ENCODE measurements at places on chromosomes 5 and 9. TPM values are rescaled to one million over a fixed set of nuclear protein-coding genes. Genes with fewer than 3 reads are reported as not detected.

The PAX5 gene
- 0.94 TPM for total RNA-seq

The CCDC152 gene
- total RNA-seq: 1.3 TPM

The SNAPC4 gene
- total RNA-seq: 13.3 TPM

The PTPN3 gene
- total RNA-seq: 0.47 TPM

The FCN2 gene
- not detected for total RNA-seq

The ANKDD1B gene
- total RNA-seq: 0.69 TPM

The SVEP1 gene
- 0.12 TPM for total RNA-seq

- no peak for DNase-seq
- no peaks in the 10 kb centered on the region for H3K36me3 ChIP-seq
- H3K27me3 ChIP-seq: no peaks in the 10 kb centered on the region
- no peaks in the 10 kb centered on the region for H3K4me1 ChIP-seq
These were observed 298.9 kb downstream of the TRIM32 start for GRCh38 chr9:116986015-116986414.

GRCh38 chr5:141326088-141326854 is 4.0 kb upstream of the PCDHGA1 start:
- peak overlapping the region; percentile 45 for H3K27ac ChIP-seq
- peaks cover 9% of the 10 kb centered on the region for H3K27me3 ChIP-seq
- peaks cover under 1% of the 10 kb centered on the region for H3K4me1 ChIP-seq
- no peaks in the 10 kb centered on the region for H3K36me3 ChIP-seq
- H3K4me3 ChIP-seq: peak overlapping the region; percentile 82
- peak; percentile 67 for DNase-seq

DNA sequence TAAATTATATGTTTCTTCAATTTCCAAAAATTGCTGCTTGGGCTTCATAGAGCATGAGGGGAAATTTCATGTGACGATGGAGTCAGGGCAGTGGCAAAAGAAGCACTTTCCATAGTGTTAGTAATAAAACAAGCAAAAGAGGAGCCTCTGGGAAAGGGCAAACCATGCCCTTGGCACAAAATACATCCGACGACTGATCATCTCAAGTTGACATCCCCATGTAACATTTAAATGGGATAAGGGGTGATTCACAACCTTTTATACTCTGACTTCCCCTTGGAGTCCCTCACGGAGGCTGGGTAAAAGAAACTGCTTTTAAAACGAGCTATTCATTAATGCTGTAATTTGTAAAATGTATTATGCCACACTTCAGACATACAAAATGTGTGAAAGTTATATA is 161.4 kb upstream of the DMRT1 start:
- peaks cover 6% of the 10 kb centered on the region for H3K4me1 ChIP-seq
- no peak overlapping the region for H3K27ac ChIP-seq
- H3K27me3 ChIP-seq: no peaks in the 10 kb centered on the region
- DNase-seq: no peak
- H3K4me3 ChIP-seq: no peak overlapping the region
- no peaks in the 10 kb centered on the region for H3K36me3 ChIP-seq

DNA sequence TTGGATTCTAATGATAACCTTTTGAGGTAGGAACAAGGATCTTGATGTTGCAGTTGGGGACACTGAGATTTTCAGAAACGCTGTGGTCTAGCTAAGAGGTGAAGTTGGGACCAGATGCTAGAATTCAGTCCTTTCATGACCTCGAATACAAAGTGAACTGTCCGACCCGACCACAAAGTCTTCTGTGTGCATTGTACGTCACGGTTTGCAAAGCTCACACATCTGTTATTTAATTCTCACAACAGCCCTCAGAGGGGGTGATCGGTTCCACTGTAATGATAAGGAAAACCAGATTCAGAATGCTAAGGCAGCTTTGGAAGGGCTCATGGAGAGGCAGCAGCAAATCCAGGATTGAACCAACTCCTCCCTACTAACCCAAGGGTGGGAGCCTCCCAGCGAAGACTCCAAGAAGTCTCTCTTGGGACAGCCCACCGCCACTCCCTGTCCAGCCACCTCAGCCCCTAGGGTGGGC is 16.6 kb upstream of the KIF12 start:
- no peaks in the 10 kb centered on the region for H3K36me3 ChIP-seq
- no peak overlapping the region for H3K4me3 ChIP-seq
- H3K4me1 ChIP-seq: no peaks in the 10 kb centered on the region
- H3K27me3 ChIP-seq: no peaks in the 10 kb centered on the region
- DNase-seq: no peak

DNA sequence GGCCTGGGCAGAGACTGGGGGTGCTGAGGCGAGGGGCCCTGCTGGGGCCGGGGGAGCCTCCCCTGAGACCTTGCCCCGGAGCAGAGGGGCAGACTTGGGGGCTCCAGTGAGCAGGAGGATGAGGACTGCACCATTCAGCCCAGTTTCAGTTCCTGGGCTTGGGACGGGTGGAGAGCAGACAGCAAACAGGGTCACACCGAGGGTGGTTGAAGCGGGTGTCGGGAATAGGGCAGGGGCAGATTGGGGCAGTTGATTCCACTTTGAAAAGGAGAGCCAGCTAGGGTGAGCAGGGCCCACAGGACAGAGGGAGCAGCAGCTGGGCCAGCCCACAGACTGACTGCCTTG is 4.5 kb downstream of the GRK6 start:
- H3K4me3 ChIP-seq: no peak overlapping the region
- H3K36me3 ChIP-seq: peaks cover 47% of the 10 kb centered on the region

GRCh38 chr9:136492978-136493522 is 10.2 kb upstream of the SEC16A start:
- DNase-seq: no peak
- no peaks in the 10 kb centered on the region for H3K27me3 ChIP-seq
- peaks cover 19% of the 10 kb centered on the region for H3K36me3 ChIP-seq
- H3K4me1 ChIP-seq: peaks cover 5% of the 10 kb centered on the region

GRCh38 chr5:132787076-132787475 is 10.0 kb upstream of the SEPTIN8 start:
- H3K4me1 ChIP-seq: no peaks in the 10 kb centered on the region
- no peak overlapping the region for H3K4me3 ChIP-seq

DNA sequence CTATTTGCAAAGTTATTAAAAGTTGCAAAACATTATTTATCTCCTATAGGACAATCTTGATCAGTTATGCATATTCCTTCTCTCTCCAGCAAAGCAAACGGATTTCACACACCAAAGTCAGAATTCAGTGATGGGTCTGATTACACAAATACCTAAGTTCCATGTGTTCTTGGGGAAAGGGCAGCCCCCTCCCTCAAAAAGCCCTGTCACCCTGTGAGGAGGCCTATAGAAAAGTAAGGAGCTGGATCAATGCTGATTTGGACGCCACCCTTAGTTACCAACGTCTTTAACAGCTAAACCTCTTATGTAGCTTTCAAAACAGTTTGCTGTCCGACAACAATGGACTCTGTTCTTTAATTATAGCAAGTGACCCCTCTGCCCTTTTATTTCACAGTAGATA is 6.4 kb downstream of the ZNF608 start:
- H3K4me3 ChIP-seq: no peak overlapping the region
- no peaks in the 10 kb centered on the region for H3K36me3 ChIP-seq
- H3K4me1 ChIP-seq: no peaks in the 10 kb centered on the region
- no peak for DNase-seq

- no peaks in the 10 kb centered on the region for H3K4me1 ChIP-seq
- no peak for DNase-seq
- no peak overlapping the region for H3K27ac ChIP-seq
- no peaks in the 10 kb centered on the region for H3K36me3 ChIP-seq
These were observed 118.0 kb upstream of the PANK3 start for GRCh38 chr5:168697034-168697720.

GRCh38 chr9:115923410-115923809 is 230.2 kb upstream of the PAPPA start:
- no peak overlapping the region for H3K4me3 ChIP-seq
- no peaks in the 10 kb centered on the region for H3K27me3 ChIP-seq
- H3K36me3 ChIP-seq: no peaks in the 10 kb centered on the region
- no peaks in the 10 kb centered on the region for H3K4me1 ChIP-seq
- DNase-seq: no peak

DNA sequence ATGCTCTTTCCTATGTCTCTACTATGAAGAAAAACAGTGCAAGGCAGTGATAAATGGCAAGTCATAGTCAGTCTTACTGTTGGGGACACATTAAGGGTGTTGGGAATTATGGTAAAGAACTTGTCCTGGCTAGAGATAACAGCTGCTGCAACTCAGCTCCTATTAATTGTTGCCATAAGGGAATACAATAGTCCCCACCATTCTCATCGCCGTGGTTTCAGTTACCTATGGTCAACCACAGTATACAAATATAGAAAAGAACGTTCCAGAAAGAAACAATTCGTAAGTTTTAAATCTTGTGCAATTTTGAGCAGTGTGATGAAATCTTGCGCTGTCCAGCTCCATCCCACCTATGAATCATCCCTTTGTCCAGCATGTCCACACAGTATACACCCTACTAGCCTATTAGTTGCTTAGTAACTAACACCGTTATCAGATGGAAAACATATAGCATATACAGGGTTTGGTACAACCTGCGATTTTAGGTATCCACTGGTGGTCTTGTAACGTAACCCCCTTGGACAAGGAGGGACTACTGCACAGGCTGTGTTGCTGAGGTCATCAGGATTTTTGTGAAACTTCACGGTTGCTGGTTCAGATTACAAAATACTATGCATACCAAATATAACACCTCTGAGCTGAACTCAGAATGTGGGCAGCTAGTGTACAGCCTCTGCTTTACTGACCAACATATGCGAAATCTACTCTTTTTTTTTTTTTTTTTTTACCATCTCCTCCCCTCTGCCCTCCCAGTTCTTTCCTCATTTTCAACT is 53.5 kb downstream of the ZFR start:
- no peaks in the 10 kb centered on the region for H3K27me3 ChIP-seq
- peaks cover 4% of the 10 kb centered on the region for H3K4me1 ChIP-seq
- DNase-seq: no peak
- peaks cover 97% of the 10 kb centered on the region for H3K36me3 ChIP-seq

GRCh38 chr9:113526841-113527240 is 63.3 kb downstream of the RGS3 start:
- H3K27me3 ChIP-seq: no peaks in the 10 kb centered on the region
- peaks cover 37% of the 10 kb centered on the region for H3K4me1 ChIP-seq
- H3K4me3 ChIP-seq: no peak overlapping the region
- DNase-seq: no peak

DNA sequence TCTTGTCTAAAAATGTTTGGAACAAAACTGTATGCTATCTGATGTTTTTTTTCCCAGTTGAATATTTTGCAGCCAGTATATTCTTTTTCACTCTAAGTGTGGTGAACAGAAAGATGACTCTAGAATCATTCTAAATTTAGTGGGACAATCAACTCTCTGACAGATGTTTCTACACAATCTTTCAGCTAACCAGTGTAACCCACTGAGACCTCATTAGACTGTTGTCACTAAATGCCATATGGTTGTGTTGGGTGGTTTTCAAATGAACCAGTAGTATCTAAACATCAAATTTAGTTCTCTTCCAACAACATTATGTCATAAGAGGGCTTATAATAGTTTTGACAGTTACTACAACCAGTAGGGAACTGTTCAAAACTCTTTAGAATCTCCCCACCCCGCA is 129.6 kb upstream of the PRLR start:
- DNase-seq: no peak
- no peak overlapping the region for H3K27ac ChIP-seq
- no peaks in the 10 kb centered on the region for H3K4me1 ChIP-seq
- H3K27me3 ChIP-seq: no peaks in the 10 kb centered on the region

DNA sequence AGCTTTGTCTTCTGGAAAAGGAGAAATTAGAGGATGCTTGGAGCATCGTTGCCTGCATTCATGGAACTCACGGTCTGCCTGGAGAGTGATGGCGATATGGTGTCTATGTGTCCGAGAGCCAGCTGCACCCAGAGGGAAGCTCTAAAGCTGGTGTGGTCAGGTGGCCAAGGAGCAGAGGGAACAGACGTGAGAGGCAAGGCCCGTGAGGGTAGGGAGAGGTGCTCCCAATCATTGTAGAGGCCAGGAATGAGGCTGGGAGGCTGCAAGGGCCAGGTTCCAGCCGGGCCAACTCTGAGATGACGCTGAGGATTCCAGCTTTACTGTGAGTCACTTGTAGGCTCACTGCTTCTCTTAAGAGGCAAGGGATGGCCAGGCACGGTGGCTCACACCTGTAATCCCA is 7.6 kb downstream of the FGD3 start:
- H3K36me3 ChIP-seq: no peaks in the 10 kb centered on the region
- H3K4me1 ChIP-seq: peaks cover 81% of the 10 kb centered on the region
- H3K4me3 ChIP-seq: peak overlapping the region; percentile 90
- H3K27me3 ChIP-seq: no peaks in the 10 kb centered on the region

- H3K4me1 ChIP-seq: no peaks in the 10 kb centered on the region
- no peak overlapping the region for H3K27ac ChIP-seq
- DNase-seq: no peak
- H3K4me3 ChIP-seq: no peak overlapping the region
- no peaks in the 10 kb centered on the region for H3K36me3 ChIP-seq
These were observed 16.7 kb upstream of the MSX2 start for GRCh38 chr5:174707671-174708070.

GRCh38 chr9:101418518-101419430 is 16.8 kb downstream of the ALDOB start:
- DNase-seq: no peak
- no peak overlapping the region for H3K27ac ChIP-seq
- no peaks in the 10 kb centered on the region for H3K27me3 ChIP-seq
- H3K36me3 ChIP-seq: no peaks in the 10 kb centered on the region
- no peak overlapping the region for H3K4me3 ChIP-seq

- no peak overlapping the region for H3K27ac ChIP-seq
- H3K4me3 ChIP-seq: no peak overlapping the region
- no peaks in the 10 kb centered on the region for H3K4me1 ChIP-seq
- DNase-seq: no peak
- no peaks in the 10 kb centered on the region for H3K27me3 ChIP-seq
These were observed 451.4 kb upstream of the DAB2 start for GRCh38 chr5:39876146-39876545.

DNA sequence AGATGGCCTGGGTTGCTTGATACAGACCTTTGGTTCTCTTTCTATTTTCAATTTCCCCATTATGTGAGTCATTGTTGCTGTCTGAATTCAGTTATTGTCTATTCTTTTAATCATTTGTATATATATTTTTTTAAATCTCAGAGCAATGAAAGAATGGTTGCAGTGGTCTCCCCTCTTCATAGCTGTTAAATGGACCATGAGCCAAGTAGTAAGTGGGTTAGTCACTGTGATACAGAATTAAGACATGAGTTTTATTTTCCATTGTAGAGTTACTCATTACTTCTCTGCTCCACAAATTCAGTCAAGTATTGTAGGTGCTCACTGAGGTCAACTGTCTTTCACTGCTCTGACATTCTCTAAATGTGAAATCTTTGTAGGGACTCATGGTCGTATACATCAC is 174.6 kb upstream of the GRAMD2B start:
- H3K27ac ChIP-seq: no peak overlapping the region
- H3K36me3 ChIP-seq: no peaks in the 10 kb centered on the region
- no peak overlapping the region for H3K4me3 ChIP-seq
- H3K4me1 ChIP-seq: no peaks in the 10 kb centered on the region

- peaks cover 2% of the 10 kb centered on the region for H3K36me3 ChIP-seq
- H3K4me1 ChIP-seq: no peaks in the 10 kb centered on the region
- H3K27me3 ChIP-seq: no peaks in the 10 kb centered on the region
- H3K27ac ChIP-seq: no peak overlapping the region
- no peak overlapping the region for H3K4me3 ChIP-seq
These were observed 116.7 kb downstream of the WDR70 start for GRCh38 chr5:37495668-37496347.

Measured in CD4-positive, CD25-positive, alpha-beta regulatory T cell (primary cell).